ENCODE measurements at places on chromosomes 12 and 14.

GRCh38 chr14:64692189-64692985, 11.8 kb upstream of the PLEKHG3 start:
- DNase-seq: no peak

GRCh38 chr12:41777064-41777790, 367.4 kb downstream of the GXYLT1 start:
- no peak for DNase-seq

GRCh38 chr14:45249856-45250575, 3.0 kb downstream of the MIS18BP1 start:
- DNase-seq: no peak

DNA sequence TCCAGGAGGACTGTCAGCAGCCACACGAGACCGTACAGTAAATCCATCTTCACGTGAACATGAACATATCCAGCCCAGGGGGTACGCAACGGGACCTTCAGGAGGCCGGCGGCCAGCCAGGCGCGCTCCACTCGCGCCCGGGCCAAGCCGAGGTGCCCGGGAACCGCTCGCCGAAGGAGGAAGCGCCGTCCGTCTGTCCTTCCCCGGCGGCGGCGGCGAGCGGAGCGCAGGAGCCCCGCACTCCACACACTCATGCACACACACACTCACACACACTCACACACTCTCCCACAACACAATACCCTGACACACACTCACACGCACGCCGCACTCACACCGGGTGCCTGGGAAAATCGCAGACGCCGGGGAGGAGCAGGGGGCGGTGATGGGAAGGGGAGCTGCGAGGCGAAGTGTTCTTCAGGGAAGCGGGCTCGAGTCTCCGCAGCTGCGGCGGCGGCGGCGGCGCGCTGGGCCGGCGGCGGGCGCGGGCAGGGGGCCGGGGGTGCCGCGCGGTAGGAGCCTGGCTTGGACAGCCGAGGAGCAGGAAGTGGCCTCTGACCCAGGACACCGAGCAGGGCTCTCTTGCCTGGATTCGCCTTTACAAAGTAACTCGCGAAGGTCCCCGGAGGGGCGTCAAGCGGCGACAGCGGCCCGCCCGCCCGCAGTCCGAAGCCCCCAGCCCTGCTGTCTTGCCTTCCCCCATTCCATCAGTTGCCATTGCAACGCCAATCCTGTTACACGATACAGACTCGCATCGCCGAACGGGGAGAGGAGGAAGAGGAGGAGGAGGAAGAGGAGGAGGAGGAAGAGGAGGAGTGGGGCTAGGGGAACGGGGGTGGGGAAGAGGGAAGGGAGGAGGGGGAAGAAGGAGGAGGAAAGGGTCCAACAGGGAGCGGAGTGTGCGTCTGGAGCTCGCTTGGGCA, 601 bp downstream of the MDGA2 start:
- no peak for DNase-seq

- no peak for DNase-seq
Observed at GRCh38 chr12:110073049-110073831, 24.9 kb upstream of the C12orf76 start.

DNA sequence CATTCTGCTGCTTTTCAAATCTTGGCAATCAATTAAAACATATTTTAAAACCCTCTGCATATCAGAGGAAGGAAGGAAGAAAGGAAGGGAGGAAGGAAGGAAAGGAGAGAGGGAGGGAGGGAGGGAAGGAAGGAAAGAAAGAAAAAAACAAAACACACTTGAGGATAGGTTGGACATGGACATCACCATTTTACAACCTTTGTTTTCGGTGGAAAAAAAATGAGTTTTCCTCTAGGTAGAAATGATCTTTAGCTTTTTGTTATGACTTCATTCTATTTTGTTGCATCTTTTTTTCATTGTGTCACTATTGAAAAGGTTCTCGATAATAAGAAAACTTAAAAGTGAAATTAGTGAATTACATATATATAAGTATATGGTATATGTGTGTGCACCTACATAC, 522.9 kb downstream of the NOVA1 start:
- DNase-seq: no peak

DNA sequence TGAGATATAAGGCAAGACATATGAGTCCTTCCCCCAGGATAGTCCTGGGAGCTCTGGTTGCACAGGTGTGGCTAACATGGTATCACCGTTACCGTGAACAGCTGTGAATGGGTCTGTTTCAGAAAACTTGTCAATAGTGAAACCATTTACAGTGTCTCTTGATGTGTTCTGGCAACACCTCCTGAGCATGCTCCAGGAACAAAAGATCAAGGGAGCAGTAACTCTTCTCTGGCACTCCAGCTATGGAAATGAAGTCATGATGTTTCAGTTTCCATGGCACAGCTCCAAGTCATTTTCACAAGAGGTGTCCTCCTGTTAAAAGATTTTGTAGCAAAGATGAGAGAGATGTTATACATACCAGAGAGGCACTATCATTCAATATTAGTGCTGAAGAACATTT, 253.7 kb downstream of the SNAPC1 start:
- no peak for DNase-seq
